Fibroblast of lung (primary cell): ENCODE measurements at places on chromosomes 2 and 18. TPM values are rescaled to one million over a fixed set of nuclear protein-coding genes. Genes with fewer than 3 reads are reported as not detected.

Gene C2orf66
- 0.17 and 0.26 TPM in 2 replicates for total RNA-seq

Gene PSMA8
- not detected in 2 replicates for total RNA-seq

Gene ZSWIM2
- total RNA-seq: under 0.01 TPM in 1 of 2 replicates, not detected in the other

Gene TMEM37
- 0.99 and 2.6 TPM in 2 replicates for total RNA-seq

Gene MEP1B
- under 0.01 TPM in 2 replicates for total RNA-seq

Gene PAIP2B
- total RNA-seq: 1.2 and 1.5 TPM in 2 replicates

DNA sequence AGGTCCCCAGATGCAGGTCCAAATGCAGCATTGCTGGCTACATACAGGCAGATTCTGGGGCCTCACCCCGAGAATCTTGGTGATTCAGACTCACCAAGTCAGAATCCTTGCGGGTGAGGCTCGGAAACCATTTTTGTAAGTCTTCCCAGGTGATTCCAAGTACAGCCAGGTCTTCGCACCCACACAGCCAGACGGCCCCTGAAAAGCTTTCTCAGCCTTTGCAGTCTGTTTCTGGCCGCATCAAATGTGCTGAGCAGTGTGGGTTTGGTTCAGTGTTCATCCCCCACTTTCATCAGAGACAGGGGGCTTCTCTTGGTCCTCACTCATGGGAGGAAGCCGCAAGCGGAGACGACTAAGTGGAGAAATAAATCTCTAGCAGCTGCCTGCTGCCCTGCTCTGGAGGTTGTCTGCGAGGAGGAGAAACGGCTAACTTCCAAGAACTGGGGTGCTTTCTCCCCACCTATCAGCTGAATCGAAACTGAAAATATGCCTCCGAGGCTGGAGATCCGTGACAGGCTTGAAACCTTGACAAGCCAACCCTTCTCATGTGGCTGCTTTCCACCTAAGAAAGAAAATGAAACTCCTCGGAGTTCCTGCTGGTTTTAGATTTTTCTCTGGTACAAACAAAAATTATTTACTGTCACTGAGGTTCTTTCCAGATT lies 8.9 kb upstream of the TMEM185B start:
- no peak for DNase-seq

- no peak for DNase-seq
These were observed 10.6 kb downstream of the FARP2 start for GRCh38 chr2:241366678-241367077.

DNA sequence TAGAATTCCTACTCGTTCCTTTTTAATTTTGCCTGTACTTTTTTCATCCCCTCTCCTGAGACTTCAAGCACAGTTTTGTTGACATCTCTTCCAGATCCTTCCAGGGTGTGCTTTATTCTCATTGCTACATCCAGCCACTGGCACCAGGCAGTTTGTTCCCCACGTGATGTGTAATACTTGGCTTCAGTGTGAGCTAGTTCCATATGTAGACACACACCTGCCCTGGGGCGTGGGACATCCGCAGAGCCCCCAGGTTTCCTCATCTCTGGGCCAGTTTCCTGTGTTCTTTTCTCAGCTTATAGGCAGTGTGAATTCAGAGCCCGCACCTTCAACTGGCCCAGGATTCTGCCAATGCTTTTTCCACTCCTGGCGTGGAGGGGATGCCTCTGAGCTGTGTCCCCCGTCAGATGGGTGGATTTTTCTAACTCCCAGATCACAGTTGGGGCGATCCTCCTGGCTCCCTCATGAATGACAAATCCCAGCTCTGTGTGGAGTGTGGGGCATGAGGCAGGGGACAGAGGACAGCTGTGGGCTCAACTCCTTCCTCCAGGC lies 46.6 kb downstream of the DIPK1C start:
- DNase-seq: no peak

GRCh38 chr2:239678666-239679296 lies 278.0 kb upstream of the HDAC4 start:
- no peak for DNase-seq

DNA sequence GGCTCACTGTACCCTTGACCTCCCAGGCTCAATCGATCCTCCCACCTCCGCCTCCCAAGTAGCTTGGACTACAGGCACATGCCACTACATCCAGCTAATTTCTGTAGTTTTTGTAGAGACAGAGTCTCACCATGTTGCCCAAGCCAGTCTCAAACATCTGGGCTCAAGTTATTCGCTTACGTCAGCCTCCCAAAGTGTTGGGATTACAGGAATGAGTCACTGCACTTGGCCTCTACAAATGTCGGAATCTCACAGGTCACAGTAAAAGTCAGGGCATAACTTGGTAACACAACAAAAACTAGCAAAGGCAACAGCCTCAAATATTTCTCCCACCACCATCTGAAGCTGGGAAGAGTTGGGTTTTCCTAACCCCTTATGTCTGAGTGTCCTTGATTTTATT lies 25.3 kb downstream of the SCG2 start:
- DNase-seq: peak; percentile 99

GRCh38 chr2:206442833-206443734 lies at the start of gene ADAM23:
TSS of gene ADAM23 (plus strand) at chr2:206443532. CDS start at chr2:206443867, 335 bp downstream.
- peak; percentile 61 for DNase-seq

DNA sequence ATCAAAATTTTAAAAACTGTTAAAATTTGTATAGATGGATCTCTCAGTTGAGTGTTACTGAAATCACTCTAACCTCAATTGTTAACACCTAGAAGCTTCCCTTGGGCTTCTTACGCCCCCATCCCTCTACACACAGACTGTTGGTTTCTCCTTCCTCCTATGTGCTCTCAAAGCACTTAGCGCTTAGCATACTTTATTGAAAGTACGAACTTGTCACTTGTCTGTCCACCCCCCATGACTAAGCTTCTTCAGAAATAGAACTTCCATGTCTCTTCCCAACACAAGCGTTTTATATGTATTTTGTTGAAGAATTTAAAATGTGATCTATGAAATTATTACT lies 441 bp downstream of the MPHOSPH10 start:
- DNase-seq: peak; percentile 39

DNA sequence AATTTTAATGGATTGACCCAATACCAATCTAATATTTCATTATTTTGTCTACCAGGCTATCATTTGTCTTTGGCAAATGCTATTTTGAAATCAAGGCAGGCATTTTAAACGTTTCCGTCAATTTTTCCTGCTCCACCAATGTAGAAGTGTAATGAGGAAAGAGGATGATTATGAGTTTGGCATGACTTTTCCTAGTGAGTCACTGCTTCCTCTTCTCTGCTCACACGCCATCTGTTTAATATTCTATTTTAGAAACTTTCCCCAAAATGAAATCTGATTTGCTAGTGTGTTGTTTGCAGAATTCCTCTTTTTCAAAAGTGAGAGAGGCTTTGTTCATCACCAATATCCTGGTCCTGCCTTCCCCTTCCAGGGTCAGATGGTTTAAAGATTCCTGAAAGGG lies 42.5 kb upstream of the PID1 start:
- peak; percentile 62 for DNase-seq

- DNase-seq: no peak
These were observed 95.2 kb downstream of the CNTNAP5 start for GRCh38 chr2:124120246-124120645.
